Inflammatory macrophage (primary cell): ENCODE measurements at places on chromosomes 4 and X.

GRCh38 chr4:101103381-101104142 is 243.8 kb downstream of the PPP3CA start:
- peak; percentile 30 for DNase-seq

DNA sequence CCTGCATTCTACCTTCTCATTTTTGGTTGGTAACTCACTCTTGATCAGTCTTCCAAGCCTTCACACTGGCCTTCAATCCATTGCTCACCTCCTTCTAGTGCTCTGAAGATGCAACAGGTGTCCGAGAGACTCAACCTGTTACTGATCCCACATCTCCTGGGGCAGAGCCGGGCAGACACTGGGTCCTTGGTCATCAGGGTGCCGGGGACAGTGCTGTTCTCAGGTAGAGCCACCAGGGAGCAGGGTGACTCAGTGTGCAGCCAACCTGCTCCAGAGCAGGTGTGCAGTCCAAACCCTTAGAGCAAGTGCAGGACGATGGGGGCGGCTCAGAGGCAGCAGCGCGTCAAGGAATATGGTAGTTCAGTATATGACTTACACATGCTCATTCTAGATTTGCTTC is 188.4 kb downstream of the DHX15 start:
- no peak for DNase-seq

DNA sequence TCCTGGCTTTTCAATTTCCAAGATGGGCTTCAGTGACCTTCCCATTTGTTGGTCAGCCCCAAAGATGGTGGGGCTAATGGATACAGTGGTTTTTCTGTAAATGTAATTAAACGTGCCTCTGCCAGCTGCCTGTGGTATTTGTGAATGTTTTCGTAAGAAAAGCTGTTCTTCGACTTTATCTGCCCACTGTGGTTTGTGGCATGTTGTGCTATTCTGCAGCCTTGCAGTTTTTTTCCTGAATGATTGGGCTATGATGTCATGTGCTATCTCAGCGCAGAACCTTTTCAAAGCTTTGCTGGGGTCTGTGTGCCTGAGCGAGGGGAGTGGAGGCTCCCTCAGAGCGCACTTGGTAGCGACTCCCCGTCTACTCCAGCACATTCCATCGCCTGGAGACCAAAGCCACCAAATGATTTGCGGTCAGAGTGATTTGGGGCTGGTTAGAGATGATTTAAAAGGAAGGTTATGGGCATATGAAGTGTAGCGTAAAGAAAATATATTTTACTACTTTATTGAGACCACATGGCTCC is 137.5 kb downstream of the PALLD start:
- no peak for DNase-seq

GRCh38 chr4:74635490-74636123 is 158.7 kb downstream of the BTC start:
- no peak for DNase-seq

- DNase-seq = no peak
Measured at GRCh38 chr4:41002309-41002708, 212.0 kb downstream of the APBB2 start.

DNA sequence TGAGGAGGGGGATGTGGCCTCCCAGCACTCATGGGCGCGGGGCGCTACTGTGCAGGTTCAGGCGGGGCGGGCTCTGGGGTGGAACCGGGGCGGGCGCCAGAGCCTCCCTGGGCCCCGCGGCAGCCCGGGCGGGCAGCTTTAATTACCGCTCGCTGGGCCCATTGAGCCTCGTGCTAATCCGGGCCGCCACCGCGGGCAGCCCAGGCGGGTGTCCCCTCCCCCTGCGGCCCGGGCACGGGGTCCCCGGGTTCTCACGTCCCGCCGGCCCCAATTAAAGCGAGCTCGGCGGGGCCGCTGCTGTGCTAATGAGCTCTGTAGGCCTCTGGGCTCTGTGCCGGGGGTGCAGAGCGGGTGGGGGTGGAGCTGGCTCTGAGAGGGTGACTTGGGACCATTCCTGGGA is 22.8 kb upstream of the FGFR3 start:
- DNase-seq = no peak

DNA sequence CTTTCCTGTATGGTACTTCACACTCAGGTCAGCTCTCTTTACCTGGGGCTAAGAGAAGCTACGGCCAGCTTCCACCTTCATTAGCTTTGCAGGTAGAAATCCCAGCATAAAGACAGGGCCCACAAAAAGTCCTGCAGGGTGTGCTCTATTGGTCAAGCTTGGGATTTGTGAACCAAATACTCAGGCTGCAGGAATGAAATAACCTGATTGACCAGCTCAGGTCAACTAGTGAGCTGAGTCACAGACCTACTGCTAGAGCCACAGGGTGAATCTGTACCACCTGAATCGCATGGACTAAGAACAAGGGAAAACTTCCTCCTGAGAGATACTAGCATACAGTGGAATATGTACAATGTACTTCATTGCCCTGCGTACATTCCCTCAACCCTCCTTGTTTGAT is 172.2 kb downstream of the HHIP start:
- DNase-seq = no peak

- no peak for DNase-seq
Measured at GRCh38 chrX:104427073-104427472, 138.9 kb upstream of the IL1RAPL2 start.

DNA sequence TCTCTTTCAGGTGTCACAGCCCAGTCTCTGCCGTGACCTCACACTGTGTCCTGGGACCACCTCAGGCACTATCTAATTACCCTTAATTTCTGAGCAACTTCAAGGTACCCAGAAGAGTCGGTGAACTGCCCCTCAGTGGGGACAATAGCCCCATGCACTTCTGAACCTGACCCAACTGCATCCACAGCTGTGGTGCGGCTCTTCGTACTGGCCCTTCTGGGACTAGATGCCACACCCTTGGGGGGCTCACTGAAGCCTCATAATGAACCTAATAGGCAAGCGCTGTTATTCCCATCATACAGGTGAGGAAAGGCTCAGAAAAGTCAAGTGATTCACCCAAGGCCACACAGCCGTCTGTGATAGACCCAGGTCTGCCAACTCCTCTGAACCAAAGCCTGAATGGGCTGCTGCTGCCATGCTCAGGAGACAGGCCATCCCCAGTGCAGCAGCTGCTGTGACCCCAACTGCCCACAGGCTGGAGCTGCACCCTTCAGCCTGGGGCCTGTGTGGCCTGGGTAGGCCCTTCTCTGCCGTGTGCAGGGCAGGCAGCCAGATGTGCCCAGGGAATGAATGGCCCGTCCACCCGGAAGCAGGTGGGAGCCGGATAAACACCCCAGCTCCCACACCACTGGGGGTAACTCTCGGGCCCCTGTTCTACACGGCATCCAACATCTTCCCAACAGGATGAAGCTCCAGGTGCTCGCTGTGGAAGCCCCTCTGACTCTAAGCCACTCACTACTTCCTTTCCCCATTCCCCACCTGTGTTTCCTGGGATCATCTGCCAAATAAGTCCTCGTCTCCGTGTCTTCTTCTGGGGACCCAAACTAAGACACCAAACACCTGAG is 35.9 kb downstream of the HMX1 start:
- no peak for DNase-seq

DNA sequence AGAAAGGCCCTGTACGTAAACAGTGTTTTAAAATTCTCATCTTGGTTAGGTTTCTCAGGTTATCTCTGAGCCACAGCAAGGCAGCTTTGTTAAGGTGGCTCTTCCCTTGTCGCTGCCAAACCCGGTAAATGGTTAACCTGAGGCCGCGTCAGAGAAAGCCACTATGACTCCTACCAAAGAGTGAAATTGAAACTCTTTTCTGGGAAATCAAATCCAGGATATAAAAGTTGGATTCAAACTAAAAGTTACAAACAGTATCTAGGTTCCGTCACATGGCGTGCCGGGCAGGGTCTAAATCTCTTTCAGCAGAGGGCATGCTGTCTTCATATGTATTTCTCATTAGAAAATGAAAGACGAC is 433 bp downstream of the MMAA start:
- DNase-seq = peak; percentile 42

GRCh38 chr4:144283526-144283925 is 143.0 kb upstream of the GYPA start:
- DNase-seq = no peak

GRCh38 chrX:143853488-143853887 is 30.4 kb upstream of the UBE2NL start:
- no peak for DNase-seq

DNA sequence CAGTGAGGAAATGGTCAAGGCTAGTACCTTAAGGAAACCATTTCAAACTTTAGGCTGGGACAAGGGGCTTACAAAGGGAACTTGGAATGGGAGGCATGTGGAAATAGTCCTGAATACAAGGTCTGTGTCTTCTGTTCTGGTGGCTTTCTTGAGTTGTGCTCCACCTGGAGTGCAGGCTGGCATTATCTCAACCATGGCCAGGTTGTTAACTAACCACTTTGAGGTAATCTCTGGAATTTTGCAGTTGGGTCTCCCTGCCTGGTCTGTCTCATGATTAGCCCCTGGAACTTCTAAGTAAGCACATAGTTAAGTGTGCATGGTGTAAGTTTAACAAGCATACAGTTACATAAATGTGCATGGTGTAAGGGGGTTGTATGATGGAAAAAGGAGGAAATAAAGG is 77.5 kb downstream of the PCDH18 start:
- DNase-seq = no peak

- DNase-seq = peak; percentile 45
Measured at GRCh38 chr4:138522366-138522765, 280.2 kb upstream of the SLC7A11 start.

- DNase-seq = no peak
Measured at GRCh38 chr4:153901220-153901619, 112.3 kb upstream of the SFRP2 start.

DNA sequence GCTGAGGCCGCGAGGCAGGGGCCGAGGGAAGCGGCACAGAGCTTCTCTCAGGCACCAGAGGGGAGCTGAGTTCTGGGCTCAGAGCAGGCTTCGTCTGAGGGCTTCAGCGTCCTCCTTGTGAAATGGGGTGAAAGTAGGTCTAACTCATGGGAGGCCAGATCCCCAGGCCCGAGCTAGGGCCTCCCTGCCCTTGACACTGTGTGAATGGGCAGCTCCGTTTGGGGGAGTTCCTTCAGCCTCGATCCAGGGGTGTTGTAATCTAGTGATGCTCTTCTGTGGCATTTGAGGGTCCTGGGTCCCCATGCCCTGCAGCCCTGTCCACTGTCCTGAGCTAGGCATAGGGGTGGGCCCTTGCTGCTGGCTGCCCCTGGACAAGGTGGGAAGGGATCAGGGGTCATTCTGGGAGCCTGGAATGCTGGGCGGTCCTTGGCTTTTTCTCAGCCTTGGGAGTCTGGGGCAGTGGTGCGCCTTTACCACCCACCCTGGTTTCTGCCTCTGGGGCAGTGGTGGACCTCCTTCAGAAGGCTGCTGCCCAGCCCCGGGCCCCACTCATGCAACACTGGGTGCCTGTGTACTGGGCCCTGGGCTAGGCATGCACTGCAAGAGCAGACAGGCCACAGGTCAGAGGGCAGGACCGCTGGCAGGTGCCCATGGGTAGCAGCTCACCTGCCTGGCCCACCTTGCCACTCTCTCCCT is 4.1 kb downstream of the SH3BP2 start:
- DNase-seq = no peak

DNA sequence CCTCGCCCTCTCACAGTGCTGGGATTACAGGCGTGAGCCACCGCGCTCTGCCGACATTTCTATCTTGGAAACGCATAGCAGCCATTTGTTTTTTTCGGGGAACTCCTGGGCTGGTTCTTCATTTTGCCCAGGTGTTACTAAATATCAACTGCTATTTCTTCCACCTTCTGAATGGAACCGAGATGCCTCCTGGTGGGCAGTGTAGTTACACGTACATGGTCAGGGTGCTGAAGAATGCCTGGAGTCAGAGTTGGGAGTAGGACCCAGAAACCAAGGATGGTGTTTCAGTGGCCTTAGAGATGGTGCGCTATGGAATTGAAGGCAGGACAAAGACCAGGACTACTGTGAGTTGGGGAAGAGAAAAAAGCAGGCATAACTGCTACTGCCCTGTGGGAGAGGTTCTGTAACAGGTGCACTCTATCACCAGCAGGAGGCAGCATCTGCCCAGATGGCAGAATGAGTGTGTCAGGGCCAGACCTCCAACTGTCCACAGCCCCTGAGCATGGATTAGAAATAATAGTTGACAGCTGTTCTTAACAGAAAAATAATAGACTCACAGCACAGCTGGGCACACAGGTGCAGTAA is 81.7 kb downstream of the ZC4H2 start:
- DNase-seq = peak; percentile 12

DNA sequence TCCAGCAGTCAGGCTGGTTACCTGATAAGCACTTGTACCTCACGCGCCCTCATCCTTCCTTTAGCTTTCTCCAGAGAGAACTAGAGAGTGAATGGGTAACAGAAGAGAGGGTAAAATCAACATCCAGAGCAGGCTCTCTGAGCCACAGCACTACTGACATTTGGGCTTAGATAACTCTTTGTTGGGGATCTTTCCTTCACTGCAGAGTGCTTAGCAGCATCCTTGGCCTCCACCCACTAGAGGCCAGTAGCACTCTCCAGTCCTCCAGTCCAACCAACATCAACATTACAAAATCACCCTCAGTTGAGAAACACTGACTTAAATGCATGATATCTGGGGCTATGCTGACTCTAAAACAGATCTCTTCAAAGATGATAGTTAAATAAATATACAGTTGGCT is 220.7 kb downstream of the TACR3 start:
- no peak for DNase-seq

- DNase-seq = no peak
Measured at GRCh38 chrX:23849241-23849640, 58.5 kb downstream of the APOO start.

DNA sequence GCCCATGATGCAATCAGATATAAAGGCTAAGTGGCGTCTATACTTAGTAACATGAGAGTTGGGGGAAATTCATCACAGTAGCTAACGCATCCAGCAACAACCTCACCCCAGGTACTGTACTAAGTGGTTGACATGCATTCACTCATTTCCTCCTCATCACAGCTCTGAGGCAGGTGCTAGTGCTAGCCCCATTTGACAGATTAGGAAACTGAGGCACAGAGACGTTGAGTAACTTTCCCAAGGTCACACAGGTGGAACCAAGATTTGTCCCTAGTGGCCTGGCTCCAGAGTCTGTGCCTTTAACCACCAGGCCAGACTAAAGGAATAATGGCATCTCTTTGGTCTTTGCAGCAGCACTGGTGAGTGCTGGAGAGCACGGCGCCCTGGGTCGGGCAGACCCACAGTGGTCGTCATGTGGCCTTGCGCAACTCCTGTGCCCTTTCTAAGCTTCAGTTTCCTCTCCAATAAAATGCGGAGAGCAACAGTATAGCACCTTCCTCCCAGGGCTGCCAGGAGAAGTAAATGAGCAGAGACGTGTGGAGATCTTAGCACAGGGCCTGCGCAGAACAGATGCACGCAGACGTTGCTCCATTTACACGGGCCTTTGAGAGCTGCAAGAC is 186.4 kb downstream of the BCOR start:
- no peak for DNase-seq
